ENCODE measurements at places on chromosomes 5 and 9.

DNA sequence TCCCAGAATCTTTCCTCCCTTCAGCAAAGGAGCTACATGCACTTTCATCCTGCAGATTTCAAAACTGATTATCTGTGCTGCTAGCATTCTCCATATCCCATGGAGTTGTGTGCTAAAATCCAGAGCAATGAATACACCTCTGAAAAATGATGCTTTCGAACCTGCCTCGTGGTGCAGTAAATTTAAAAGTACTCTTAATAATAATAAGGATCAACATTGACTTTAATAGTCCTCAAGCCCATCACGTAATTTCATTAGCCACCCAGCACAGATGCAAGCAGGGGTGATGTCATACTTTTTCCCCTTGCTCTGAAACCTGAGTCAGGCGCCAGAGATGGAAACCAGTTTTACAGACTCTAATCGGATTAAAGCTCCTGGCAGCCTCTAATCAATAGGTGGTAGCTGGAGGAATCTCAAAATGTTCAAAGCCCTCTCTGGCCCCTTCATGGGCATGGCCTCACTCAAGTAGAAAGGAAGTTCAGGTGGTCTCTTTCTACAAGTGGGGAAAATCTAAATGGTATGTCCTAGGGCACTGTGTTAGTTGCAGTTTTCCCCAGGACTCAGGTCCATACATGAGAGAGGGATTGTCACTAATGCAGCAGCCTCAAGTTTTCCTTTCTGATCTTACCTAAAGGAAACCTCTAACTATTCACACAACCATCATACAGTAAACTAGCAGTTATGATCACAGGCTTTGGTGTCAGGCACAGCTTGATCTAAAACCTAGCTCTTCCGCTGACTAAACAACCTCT, 221.6 kb upstream of the SLC30A5 start:
- no peak for DNase-seq

DNA sequence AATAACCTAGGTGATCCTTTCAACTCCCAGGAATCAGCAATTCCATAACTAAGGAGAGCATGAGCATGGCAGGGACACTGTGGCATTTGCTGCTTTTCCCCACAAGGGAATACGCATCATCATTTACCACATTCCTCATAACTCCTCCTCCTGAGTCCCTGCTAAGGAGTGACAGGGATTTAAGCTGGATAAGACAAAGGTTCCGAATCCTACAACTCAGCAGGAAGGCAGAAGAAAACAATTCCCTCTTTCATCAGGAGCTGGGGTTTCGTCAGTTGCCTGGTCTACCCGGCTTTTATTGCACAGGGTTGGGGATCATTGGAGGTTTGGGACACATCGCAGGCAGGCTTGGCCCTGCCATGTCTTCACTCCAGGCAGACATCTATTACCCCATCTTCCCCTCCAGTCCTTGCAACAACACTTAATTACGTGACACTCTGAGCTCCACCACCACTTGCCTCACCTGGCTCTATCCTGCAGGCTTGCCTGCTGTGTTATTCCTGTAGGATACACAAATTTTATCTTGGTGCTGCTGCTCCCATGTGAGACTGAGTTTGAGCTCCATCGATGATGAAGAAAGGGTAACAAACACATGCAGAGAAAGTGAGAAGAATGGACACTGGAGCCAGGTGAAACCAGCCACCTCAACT, 563.0 kb upstream of the KLF4 start:
- no peak for DNase-seq

DNA sequence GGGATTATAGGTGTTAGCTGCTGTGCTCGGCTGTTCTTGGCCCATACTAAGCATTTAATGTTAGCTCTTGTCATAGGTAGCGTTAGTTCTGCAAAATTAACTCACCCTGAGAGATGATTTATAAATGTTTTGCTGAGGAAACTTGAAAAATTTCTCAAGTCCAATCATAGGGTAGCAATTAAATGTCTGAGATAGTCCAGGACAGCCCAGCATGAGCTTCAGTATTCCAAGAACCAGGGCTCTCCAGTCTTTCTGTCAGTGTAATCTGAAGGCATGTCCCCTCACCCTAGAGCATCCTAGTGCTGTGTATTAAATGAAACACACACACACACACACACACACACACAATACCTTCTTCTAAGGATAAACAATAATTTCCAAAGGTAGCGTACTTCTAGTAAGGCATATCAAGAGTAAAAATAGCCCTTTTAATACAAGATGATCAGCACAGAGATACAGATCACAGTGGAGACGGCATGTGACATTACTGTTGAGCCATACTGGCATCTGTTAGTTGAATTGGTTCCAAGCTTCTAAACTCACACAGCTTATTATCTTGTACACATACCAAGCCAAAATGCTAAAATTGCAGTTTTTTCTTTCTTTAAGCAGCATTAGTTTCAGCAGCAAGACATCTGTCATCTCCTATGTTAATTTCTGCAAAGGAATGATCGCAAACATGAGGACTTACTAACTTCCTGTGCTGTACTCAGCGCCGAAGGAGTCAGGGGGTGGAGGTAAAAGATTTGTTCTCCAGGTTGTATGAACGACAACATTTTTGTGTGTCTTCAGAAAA, 46.3 kb upstream of the JMY start:
- no peak for DNase-seq

DNA sequence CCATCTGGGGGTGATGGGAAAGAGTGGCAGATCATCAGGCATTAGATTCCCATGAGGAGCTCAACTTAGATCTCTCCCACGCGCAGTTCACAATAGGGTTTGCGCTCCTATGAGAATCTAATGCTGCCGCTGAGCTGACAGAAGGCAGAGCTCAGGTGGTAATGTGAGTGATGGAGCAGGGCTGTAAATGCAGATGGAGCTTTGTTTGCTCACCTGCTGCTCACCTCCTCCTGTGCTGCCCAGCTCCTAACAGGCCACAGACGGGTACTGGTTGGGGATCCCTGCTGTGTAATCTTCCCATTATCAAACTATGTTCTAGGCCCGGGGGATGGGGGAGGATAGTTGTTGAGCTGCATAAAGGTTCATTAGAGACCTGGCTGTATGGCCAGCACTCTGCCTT, 58.4 kb downstream of the UGCG start:
- DNase-seq: no peak

DNA sequence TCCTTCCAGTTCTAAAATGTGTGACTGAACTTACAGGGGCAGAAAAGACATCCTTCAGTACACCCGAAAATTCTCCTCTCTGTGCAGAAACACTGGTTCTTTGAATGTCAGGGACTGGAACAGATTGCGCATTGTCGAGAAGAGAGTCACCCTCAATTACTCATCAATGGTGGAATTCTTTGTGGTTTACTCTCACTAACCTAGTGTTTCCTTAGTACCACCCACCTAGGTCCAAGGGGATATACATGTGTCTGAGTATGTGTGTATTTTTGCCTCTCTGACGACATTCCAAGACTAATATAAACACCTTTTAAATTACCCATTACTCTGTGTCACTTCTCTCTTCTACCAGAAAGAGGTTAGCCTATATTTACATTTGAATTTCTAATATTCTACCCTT, 660.8 kb downstream of the TLE1 start:
- DNase-seq: no peak

- no peak for DNase-seq
Observed at GRCh38 chr9:86355814-86356213, 1.6 kb upstream of the TUT7 start.

- no peak for DNase-seq
Observed at GRCh38 chr9:89493671-89494070, 4.2 kb downstream of the SEMA4D start.

DNA sequence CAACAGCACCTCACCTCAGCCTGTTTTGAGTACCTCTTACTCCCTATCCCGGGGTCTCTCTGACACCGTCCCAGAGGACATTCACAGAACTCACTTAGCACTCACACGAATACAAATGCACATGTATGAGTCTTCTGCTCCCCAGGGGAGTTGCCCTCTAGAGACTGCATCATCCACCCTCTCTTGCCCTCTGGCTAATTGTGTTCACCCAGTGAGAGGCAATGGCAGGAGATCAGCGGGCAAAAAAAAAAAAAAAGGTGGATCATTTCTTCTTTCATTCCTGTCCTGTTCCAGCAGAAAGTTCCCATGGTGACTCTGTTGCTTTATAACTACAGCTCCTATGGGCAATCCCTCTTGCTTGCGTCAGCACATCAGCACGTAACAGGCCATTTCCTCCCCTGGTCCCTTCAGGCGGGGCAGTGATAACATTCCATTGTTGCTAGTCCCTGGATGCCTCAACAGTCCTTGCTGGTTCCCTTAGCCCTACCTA, 23.5 kb upstream of the SNX2 start:
- DNase-seq: no peak

DNA sequence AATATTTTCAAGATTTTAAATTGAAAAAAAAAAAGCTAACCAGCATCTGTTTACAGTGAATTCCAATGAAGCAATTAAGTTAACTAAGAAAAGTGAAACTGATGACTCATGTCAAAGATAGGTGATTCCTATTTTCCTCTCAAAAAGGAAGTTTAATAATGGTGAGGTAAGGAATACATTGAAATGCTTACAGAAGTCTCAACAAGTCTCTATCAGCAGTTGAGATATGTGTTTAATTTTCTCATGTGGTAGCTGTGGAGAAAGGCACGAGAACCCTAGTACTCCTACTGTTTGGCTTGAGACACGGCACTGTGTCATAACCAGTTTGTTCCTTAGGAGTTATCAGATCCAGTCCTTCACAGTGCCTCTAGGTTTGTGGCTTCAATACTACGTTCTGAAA, 114.5 kb downstream of the SLC25A46 start:
- no peak for DNase-seq

DNA sequence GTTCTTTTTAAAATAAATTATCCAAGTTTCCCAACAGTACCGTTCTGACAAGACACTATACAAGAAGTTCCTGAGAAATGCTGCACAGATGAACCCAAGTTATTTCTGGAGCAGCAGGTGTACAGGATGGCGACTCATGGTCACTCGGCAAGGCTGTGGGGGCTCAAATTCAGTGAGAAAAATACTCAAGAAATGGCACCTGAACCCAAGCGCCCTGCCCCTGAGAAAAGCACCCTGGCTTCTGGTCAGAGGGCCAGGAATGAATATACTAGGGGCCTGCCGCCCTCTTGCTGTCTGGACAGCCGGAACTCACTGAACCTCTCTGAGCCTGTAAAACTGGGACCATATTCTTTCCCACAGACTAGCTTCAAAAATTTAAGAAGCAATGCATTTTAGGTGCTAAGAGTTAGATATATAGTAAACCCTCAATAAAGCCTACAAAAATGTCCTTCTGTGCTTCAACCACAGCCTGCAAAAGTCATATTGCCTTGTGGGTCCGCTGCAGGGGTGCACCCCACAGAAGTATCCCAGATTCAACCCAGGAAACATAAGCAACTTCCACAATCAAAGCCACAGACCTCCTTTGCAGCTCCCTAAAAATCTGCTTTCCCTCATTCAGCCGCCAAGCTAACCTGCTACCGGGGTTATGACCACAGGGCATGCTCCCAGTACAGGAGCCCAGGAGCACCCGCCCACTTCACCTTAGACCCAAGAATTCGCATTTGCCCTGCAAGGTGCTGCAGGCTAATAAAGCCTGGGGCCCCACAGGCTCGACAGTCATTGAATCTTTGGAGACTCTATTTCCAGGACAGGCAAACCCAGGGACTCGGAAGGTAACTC, 1.4 kb downstream of the RAPGEF1 start:
- no peak for DNase-seq

DNA sequence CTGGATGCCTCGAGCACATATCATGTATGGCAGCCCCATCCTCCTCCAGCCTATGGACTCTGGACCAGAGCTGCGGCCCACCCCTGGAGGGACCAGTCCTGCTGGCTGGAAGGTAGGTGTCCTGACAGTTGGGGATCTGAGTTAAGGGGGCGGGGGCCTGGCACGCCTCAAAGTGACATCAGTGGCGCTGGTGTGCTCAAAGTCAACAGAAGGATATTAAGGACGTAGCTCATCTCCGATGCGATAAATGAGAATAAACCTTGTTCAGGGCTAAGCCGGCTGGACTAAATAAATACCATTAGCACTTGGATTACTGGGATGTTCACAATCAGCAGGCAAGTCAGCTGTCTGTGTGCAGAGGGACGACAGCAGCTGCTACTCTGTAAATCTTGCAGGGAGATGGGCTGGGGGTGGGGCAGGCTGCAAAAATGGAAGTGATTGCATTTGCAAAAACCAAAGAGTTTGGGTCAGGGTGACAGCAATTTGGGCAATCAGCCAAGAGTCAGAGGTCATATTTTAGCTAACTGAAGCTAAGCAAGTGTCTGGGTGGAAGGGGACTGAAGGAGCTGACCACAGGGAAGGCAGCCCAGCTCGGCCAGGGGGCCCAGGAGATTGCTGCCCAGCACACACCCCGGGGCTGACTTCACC, 80.0 kb upstream of the LRRTM2 start:
- no peak for DNase-seq

- DNase-seq: no peak
Observed at GRCh38 chr9:89372979-89373378, 54.7 kb downstream of the SECISBP2 start.

DNA sequence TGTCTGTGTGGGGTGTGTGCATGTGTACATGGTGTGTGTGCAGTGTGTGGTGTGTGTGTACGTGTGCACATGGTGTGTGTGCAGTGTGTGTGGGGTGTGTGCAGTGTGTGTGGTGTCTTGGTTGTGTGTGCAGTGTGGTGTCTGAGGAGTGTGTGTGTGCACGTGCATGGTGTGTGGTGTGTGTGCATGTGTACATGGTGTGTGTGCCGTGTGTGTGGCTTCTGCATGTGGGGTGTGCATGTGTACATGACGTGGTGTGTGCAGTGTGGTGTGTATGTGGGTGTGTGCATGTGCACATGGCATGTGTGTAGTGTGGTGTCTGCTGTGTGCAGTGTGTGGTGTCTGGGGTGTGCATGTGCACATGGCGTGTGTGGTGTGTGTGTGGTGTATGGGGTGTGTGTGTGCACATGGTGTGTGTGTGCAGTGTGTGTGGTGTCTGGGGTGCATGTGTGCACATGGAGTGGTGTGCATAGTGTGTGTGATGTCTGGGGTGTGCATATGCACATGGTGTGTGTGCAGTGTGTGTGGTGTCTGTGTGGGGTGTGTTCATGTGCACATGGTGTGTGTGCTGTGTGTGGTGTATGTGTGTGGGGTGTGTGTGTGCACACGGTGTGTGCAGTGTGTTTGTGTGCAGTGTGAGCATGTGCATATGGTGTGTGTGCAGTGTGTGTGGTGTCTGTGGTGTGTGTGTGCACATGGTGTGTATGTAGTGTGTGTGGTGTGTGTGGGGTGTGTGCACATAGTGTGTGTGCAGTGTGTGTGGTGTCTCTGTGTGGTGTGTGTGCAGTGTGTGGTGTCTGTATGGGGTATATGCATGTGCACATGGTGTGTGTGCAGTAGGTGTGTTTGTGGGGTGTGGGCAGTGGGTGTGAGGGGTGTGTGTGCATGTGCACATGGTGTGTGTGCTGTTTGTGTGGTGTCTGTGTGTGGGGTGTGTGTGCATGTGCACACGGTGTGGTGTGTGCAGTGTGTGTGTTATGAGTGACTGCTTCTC, 40.6 kb upstream of the ZNG1F start:
- DNase-seq: no peak

- DNase-seq: no peak
Observed at GRCh38 chr5:120901199-120901598, 437.1 kb downstream of the PRR16 start.

DNA sequence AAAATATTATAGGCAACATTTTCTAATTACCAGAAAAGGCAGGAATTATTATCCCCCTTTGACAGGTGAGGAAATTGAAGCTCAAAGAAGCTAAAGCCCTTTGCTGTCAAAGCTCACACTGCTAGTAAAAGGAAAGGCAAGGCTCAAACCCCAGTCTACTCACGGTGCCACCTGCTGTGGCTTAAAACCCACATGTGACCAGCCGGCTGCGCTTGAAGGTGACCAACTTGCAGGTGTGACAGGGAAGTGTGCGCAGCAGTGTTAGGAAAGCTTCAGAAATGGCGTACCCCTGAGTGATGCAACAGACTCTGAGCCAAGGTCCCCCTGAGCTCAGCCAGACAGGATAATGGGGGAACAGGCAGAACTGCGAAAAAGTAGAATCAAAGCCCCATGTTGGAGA, 45.2 kb downstream of the PAX5 start:
- no peak for DNase-seq

Data from GM18507 (cell line).